A549 treated with dexamethasone at 1 μM for 4 hours (cell line): ENCODE measurements at places on chromosomes 6 and 20. TPM values are rescaled to one million over a fixed set of nuclear protein-coding genes. Genes with fewer than 3 reads are reported as not detected.

DOP1A gene
- 2.0 to 3.6 TPM (median 2.6 TPM) in 5 replicates for total RNA-seq

SRF gene
- 12.2 to 17.9 TPM (median 16.7 TPM) in 5 replicates for total RNA-seq

TGM3 gene
- 0.05 to 0.12 TPM (median 0.07 TPM) in 3 of 5 replicates, not detected in the others for total RNA-seq

PLA2G7 gene
- total RNA-seq: not detected in 5 replicates

MAFB gene
- 0.19 to 0.37 TPM (median 0.28 TPM) in 5 replicates for total RNA-seq

BHLHE23 gene
- total RNA-seq: 0.12 TPM in 1 of 5 replicates, not detected in the others

COL12A1 gene
- 4.3 to 6.7 TPM (median 5.4 TPM) in 5 replicates for total RNA-seq

MCHR2 gene
- total RNA-seq: not detected in 5 replicates

ZNF311 gene
- 0.14 to 0.18 TPM (median 0.15 TPM) in 5 replicates for total RNA-seq

OR12D3 gene
- total RNA-seq: not detected in 5 replicates

SYCP2 gene
- total RNA-seq: 0.12 to 0.61 TPM (median 0.29 TPM) in 5 replicates

GMPR gene
- total RNA-seq: 3.5 to 5.4 TPM (median 4.4 TPM) in 5 replicates

DAAM2 gene
- total RNA-seq: 0.13 to 0.25 TPM (median 0.21 TPM) in 5 replicates

IPCEF1 gene
- 0.07 to 0.24 TPM (median 0.11 TPM) in 5 replicates for total RNA-seq

SYCP2L gene
- 1.4 to 2.8 TPM (median 2.2 TPM) in 5 replicates for total RNA-seq

NR2E1 gene
- 0.06 to 0.07 TPM (median 0.07 TPM) in 4 of 5 replicates, not detected in the other for total RNA-seq
